ENCODE measurements at places on chromosomes 1 and 21.

DNA sequence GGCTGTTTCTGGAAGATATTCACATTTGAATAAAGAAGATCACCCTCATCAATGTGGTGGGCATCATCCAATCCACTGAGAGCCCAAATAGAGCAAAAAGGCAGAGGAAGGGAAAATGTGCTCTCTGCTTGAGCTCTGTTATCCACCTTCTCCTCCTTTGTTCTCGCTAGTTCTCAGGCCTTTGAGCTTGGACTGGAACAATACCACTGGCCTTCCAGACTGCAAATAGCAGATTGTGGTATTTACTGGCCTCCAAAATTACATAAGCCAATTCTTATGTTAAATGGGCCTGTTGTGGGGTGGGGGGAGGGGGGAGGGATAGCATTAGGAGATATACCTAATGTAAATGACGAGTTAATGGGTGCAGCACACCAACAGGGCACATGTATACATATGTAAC is 219.3 kb downstream of the C1orf94 start:
- DNase-seq, result no peak

DNA sequence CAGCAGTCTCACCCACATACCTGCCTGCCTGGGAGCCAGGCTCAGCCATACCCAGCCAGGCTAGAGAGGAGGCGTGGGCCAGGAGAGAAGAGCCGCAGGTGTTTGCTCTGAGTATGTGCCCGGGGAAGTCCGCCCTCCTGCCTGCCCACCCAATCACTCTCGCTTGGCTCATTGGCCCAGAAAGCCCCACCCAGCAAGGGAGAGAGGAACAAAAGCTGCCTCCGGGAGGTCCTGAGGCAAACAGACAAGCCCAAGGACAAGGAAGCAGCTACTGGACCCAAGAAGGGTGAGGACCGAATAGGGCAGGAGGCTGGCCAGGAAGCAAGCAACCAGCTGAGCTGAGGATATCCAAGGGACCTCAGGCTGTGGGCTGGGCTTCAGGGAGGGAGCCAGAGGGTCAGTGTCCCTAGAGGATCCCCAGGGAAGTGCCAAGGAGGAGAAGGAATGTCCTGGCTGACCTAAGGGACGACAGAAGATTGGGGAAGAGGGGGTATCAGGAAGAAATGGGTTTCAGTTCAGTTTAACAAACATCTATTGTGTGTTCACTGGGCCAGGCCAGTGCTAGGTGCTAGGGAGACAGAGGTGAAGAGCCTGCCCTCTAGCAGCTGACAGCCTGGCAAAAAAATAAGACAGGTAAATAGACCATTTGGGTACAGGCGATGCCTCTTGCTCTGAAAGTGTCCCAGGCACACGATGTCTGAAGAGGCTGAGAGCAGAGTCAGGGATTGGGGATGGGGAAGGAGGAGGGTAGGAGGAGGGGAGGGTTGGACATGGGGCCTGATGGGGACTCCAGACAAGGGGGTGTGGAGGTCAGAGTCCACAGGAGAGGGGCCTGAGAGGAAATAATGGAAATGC is at the start of gene GJB4:
Gene GJB4, plus strand, starts transcription at position 238 of the 855 bp plus-strand sequence. CDS start 1,515 bp downstream, outside the sequence.
- DNase-seq, result no peak

DNA sequence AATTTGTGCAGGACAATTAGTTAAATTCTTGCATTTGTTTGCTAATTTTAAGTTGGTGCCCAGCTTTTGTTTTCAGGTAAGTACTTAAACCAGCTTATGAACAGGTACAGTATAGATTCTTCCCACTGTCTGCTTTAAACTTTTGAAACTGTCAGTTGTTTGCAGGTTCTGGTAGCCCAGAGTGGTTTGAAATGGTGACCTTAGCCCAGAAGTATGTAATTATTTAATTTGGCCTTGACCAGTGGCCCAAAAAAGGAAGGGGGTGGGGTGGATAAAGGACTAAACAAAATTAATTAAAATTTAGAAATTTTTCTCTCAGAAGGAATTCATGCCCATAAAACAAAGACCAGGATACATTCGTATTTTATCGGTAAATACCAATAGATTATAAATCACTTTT is 69.0 kb downstream of the PTBP2 start:
- DNase-seq, result no peak

DNA sequence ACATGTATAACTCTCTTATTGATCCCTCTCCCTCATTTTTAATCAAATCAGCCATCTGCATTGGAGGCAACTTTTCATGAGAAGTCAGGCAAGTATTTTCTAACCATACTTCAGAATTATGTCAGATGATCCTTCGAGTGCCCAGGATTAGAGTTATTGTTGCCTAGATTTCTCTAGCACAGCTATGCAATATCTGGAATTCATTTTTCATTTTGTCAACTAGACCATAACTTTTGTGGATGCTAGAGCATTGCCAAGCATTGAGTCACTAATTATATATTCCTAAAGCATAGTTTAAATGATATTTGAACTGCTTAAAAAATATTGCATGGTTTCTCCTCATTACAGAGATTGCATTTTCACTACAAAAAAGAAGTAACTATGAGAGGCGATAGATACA is 21.2 kb downstream of the HFM1 start:
- DNase-seq, result peak; percentile 26

DNA sequence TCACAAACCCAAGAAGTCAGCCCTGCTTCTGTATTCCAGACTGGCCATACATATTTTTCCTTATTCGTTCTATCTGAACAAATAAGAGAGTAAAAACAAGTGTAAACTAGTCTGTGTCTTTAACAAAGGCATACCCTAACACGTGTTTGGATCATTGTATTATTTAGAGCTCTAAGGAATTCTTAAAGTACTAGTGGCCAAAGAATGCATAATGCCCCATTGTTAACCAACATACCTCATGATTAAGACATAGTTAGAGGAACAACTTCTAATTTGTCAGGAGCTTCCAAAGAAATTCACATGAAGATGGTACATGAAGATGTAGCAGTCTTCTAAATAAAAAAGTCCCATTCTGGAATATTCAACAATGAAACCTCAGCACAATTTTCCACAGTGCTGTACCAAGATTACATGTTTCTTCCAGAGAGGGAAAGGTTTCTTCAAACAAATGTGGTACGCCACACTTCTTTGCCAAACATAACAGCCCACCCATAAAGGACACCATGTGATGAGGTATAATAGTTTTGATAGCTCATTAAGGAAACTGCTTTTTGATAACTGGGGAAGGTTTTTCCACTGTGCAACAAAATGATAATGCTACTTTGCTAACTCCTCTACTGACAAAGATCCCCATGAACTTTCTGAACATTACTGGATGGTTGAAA is 5.0 kb downstream of the PALMD start:
- no peak for DNase-seq

Data from choroid plexus epithelial cell (primary cell).